ENCODE measurements at places on chromosomes 3 and 15. TPM values are rescaled to one million over a fixed set of nuclear protein-coding genes. Genes with fewer than 3 reads are reported as not detected.

DNA sequence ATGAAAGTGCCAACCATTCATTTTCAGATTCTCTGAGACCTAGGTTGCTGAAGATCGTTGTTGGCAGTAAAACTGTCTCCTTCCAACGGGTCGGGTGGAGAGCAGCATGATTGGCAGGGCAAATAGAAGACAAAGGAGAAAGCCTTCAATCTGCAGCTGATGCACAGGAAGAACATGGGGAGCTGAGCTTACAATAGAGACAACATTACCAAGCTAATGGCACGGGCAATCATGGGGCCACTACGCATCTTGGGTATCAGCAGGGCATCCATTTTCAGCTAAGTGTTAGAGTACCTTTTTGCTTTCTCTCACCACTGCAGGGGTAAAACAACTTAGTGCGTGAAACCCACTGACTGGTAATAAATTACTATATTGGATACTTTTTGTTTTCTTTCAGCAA, 114.8 kb downstream of the WDR72 start:
- no peak for DNase-seq

DNA sequence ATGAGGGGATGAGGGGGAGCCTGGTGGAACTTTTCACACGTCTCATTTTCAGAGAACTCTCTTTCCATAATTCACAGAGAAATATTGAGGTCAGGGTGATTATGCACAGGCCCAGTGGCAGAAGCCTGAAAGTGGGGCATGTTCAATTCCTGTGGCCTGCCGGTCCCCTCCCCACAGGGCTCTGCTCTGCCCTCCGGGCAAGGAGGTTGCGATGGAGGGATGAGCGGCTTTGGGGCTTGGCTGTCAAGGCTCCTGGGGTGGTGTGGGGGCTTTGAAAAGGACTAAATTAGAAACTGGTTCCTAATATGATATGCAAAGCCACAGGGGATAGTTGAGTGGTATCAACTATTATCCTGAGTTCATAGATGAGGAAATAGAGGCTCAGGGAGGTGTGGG, 9.2 kb upstream of the KY start:
- DNase-seq, result no peak

Gene C3orf22
- total RNA-seq, result not detected

Gene CHRNA7
- not detected for total RNA-seq

GRCh38 chr15:99006146-99006545, 1.4 kb downstream of the PGPEP1L start:
- DNase-seq, result no peak

DNA sequence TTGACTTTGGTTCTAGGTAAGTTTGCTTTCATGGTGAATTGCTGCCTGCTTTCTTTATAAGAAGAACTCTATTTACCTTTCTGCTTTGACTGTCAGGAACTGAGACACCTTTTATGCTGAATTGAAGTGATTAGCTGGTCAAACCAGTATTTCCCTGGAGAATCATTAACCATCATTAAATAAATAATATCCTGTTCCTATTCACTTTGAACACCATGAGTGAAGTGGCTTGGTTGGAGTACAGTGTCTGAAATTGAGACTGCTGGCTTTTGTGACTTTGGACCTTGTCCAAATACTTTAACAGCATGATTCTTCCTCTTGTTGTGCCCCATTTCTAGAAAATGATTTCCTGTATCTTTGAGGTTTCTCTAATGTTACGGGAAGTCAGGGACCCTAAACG, 5.6 kb upstream of the TMEM62 start:
- DNase-seq, result no peak

Measured in HFFc6 (cell line).